ENCODE measurements at places on chromosomes 16 and 17. TPM values are rescaled to one million over a fixed set of nuclear protein-coding genes. Genes with fewer than 3 reads are reported as not detected.
A peak's percentile ranks its signal among the peaks of the same experiment; 100 is the strongest.

The TSNAXIP1 gene
- 0.41 TPM for total RNA-seq

The TRIM72 gene
- total RNA-seq: 2.1 TPM

The KRT33A gene
- not detected for total RNA-seq

The PLXDC1 gene
- total RNA-seq: 19.3 TPM

The KRT17 gene
- total RNA-seq: not detected

The LITAFD gene
- total RNA-seq: not detected

The DBNDD1 gene
- 6.7 TPM for total RNA-seq

DNA sequence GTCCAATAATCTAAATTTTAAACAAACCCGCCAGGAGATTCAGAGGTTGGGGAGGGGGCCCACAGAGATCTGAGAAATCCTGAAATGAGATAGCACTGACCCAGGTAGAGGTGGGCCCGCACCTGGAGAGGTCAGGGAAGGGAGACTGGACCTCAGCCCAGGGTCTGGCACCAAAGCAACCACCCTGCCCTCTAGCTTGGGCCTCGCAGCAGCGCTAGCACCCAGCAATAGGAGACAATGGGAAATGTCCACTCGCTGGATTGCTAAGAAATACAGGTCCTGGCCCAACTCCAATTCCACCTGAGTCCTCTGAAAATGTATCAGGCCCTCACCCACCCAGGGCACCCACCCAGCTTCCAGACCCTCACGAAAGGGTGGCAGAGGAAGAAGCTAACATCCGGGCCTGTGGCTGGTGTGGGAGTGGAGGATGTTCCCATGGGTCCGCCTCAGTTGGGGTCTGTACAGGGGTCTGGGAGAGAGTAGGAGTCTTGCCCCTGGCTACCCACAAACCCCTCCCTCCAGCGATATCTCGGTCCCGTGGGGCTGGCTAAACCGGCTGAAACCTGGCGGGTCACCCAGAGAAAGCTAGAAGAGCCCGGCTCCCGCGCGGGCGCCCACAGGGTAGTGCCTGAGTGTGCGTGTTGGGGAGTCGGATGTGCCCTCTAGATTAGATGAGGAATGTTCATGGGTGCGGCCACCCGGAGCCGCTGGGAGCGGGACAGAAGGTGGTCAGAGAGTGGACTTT lies 1.1 kb downstream of the PLLP start:
- no peak for DNase-seq

GRCh38 chr17:72297326-72298115 lies 176.7 kb downstream of the SOX9 start:
- DNase-seq: no peak

GRCh38 chr16:51197953-51198748 lies 47.1 kb upstream of the SALL1 start:
- no peak for DNase-seq

GRCh38 chr17:40095944-40096791 lies 4.2 kb downstream of the NR1D1 start:
- DNase-seq: peak; percentile 81

- DNase-seq: no peak
Measured at GRCh38 chr17:66964930-66965800, 658 bp downstream of the CACNG4 start.

DNA sequence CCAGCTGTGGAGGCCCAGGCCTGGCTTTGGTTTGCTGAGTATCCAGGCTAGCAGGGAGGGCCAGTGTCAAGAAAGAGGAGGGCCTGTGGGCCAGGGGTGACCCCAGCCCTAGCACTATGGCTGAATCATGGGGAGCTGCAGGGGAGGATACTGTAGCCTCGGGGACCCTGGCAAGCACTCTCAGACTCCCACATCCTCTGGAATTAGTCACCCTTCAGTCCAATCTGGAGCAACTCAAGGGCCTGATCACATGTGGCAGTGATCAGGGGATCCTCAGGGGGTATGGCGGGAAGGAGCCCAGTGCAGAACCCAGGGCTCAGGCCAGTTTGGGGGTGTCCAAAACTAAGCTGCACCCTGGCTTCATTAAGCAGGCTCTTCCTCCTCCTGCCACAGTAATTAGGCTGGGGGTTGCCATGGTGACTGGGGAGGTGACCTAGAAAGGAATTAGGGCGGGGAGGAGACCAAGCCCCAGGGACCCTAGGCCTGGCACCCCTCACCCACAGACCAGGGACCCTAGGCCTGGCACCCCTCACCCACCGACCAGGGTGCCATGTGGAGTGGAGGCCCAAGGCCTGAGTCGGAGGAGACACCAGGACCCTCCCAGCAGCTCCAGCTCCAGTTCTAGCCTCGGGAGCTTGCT lies 5.8 kb downstream of the NLGN2 start:
- no peak for DNase-seq

GRCh38 chr17:68016838-68017237 lies 18.7 kb upstream of the KPNA2 start:
- no peak for DNase-seq

DNA sequence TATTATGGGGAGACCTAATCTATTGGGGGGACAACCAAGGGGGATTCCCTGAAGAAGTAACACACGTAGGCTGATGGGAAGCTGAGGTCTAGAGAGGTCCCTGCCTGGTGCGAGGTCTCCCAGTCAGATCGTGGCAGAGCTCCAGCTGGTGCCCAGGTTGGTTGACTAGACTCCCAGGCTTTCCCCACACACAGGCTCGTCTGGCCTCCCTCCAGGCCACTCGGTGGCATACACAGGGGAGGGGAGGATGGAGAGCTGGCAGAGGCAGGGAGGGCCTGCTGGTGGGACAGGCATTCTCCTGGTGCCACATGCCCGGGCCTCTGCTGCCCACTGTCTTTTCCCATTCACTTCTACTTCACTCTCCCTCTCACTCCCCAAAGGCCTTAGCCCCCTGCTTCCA lies 8.5 kb upstream of the SOCS3 start:
- DNase-seq: no peak

DNA sequence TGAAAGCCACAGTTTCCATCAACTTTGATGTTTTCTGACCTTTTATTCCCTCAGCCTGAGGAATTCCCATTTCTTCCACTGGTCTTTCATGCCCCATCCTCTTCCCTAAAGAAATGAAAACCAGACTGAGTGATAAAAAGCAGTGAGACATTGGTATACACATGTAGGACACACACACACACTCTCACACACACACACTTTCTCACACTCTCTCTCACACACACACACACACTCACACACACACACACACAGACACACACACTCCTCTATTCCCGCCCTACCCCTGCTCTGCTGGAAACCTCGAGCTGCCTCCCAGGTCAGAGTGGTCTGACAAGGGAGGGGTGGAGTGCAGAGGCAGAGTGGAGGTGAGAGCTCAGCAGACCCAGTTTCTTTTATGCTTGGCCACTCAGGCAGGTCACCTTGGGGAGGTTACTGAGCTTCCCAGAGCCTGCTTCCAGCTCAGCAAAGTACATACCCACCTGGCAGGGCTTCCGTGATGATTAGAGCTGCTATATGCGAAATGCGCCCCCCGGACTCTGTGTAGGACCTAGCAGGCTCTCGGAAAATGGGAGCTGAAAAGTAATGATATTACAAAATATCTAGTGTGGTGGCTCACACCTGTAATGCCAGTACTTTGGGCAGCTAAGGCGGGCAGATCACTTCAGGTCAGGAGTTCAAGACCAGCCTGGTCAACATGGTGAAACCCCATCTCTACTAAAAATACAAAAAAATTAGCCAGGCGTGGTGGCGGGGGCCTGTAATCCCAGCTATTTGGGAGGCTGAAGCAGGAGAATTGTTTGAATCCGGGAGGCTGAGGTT lies 30.7 kb downstream of the CCR7 start:
- DNase-seq: no peak

DNA sequence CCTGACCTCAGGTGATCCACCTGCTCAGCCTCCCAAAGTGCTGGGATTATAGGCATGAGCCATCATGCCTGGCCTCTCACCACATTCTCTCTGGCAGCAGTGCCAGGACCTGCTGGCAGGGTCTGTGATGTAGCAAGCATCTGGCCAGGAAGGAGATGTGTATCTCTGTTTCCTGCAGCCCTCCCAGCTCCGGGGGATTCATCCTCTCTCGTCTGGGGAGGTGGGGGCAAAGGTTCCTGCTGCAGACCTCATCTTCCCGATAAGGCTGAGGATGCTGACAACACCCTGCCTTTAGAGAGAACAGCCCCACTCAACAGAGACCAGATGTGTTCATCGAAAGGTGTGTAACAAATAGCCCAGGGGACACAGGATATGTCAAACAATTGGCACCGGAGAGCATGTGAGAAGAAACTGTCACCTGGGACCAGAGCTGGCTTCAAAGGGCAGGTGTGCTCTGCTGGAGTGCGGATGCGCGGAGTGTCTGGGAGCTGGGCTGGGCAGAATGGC lies 54.8 kb upstream of the SEC14L1 start:
- no peak for DNase-seq

DNA sequence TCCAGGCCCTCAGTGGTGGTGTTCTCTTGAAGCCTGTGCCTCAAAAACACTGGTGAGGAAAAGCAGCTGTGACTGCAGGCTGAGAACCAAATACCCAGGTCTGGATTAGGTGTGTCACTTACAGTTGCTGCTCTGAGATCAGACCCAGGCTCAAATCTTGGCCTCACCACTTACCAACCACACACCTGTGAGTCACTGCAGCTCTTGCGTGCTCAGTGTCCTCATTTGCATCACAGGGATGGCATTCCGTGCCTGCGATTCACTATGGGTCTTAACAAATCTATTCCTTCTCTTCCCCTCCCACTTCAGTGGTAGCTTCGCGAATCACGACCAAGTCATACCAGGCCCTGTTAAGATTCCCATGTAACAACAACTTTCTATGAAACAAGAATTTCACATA lies 233.4 kb upstream of the HSBP1 start:
- no peak for DNase-seq

DNA sequence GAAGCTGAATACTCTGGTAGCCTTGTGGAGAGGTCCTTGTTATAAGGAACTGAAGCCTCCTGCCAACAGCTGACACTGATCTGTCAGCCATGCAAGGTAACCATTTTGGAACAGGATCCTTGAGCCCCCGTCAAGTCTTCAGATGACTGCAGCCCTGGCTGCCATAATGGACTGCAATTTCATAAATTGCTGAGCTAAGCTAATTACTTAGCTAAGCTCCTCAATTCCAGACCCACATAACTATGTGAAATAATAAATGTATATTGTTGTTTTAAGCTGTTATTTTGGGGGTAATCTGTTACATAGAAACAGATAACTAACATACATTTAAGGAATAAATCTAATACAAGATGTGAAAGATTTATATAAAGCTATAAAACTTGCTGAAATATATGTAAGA lies 16.6 kb downstream of the ADAT1 start:
- DNase-seq: no peak

- DNase-seq: peak; percentile 23
Measured at GRCh38 chr17:79752175-79752574, 21.4 kb downstream of the ENPP7 start.

DNA sequence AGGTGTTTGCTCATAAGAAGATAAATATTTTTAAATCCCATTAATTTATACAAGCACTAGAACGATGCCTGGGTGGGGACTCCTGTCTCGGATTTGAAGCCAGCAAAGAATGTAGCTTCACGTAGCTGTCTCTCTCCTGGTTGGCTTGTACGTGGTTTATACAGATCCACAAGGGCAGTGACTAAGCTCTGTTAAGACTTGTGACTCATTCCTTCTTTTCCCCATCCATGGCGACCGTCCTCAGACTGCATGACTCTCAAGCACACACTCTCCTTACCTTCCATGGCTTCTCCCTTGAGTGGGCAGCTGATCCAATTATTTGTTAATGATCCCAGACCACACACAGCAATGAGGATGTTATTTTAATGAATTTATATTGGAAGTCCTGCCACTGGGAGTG lies 679.7 kb upstream of the SOX9 start:
- DNase-seq: no peak

DNA sequence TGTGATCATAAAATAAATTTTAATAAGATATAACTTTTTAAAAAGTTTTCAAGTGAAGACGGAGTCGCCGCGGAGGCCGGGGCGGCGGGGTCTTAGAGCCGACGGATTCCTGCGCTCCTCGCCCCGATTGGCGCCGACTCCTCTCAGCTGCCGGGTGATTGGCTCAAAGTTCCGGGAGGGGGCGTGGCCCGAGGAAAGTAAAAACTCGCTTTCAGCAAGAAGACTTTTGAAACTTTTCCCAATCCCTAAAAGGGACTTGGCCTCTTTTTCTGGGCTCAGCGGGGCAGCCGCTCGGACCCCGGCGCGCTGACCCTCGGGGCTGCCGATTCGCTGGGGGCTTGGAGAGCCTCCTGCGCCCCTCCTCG lies at the start of gene FOXC2:
Gene FOXC2, plus strand, starts transcription at position 229 of the 365 bp plus-strand sequence. CDS start 507 bp downstream, outside the sequence.
- DNase-seq: peak; percentile 92

GRCh38 chr17:80119271-80119791 lies 17.9 kb downstream of the GAA start:
- DNase-seq: peak; percentile 67

DNA sequence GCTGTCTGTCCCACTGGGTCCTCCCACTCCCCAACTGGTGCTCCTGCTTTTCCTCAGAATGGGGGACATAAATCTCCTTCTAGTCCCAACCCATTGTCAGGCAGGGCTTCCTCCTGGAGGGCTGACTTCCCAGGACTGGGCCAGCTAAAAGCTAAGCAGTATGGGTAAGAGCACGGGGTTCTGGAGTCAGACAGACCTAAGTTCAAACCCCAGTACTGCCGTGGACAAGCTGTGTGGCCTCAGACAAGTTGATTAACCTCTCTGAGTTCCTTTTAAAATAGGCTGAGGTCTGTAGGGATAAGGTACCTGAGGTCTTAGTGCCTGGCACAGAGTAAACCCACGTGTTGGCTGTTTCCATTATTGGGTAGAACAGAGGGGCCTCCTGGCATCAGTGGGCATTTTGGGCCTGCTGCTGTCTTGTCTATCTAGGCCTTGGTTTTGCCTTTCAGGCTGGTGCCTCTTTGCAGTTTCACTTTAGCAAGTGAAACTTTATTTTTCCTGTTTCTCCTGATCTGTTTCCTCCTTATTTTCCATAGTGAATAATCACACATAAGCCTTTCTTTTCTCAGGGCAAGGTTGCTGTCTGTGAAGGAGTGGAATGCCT lies 114.6 kb downstream of the PRKCB start:
- no peak for DNase-seq

DNA sequence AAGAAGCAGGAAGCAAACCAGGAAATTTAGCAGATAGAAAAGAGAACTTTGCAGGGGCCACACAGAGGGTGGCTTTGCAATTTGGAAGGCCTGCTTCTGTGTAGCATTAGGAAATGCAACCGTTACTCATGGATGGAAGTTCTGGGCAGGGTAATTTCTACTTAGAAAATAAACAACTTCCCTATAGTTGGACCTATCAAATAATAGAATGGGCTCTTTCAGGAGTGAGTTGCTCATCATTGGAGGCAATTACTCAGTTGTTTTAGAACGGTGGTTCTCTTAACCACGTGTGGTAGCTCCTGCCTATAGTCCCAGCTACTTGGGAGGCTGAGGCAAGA lies 25.8 kb upstream of the HS3ST2 start:
- DNase-seq: no peak

- no peak for DNase-seq
Measured at GRCh38 chr16:3088925-3089716, 10.0 kb downstream of the ZSCAN10 start.

GRCh38 chr17:37318931-37319594 lies 56.7 kb upstream of the C17orf78 start:
- no peak for DNase-seq

Data from Right ventricle myocardium inferior (tissue), 1 donor.